GM12878 (cell line): ENCODE measurements at places on chromosomes 6 and 20. TPM values are rescaled to one million over a fixed set of nuclear protein-coding genes. Genes with fewer than 3 reads are reported as not detected.

SIGLEC1 gene
- not detected in 2 replicates for polyA plus RNA-seq

DNA sequence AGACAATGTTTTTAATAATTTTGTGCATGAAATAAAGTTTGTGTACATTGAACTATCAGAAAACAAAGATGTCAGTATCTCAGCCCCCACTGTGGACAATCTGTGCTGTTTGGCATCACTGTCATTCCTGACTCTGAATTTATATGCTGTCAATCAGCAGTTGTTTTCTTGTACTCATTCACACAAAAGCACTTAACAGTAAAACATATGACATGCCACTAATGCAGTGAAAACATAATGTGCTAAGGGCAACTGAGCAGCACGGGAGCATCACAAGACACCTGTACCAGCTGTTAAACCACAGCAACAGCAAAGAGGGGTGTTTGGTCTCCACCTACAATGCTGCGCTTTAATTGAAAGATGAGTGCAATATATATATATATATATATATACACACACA, 647.8 kb upstream of the SLC35B3 start:
- DNase-seq, result no peak

DNA sequence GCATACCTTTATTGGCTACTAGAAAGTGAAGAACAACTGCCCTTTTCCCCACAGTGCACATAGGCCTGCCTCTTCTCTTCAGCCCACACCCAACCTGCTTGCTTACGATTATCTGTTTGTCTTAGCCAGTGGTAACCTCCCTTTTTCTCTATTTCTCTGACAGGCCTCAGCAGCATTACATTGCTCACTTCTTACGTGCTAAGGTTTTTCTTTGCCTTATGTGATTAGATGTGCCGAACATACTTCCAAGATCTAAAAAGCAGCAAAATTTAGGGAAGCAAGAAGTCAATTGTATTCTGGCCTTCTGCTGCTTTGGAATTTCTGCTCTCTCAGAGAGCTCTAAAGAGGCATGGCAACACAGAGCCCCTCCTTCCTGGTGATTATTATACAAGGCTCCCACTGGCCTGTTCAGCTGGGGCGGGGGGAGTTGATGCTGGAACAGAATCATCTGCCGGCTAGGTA, 7.0 kb downstream of the B4GALT5 start:
- DNase-seq, result no peak

MYB gene
- polyA plus RNA-seq, result 26.8 and 29.8 TPM in 2 replicates

GPX5 gene
- polyA plus RNA-seq, result not detected in 2 replicates

DNA sequence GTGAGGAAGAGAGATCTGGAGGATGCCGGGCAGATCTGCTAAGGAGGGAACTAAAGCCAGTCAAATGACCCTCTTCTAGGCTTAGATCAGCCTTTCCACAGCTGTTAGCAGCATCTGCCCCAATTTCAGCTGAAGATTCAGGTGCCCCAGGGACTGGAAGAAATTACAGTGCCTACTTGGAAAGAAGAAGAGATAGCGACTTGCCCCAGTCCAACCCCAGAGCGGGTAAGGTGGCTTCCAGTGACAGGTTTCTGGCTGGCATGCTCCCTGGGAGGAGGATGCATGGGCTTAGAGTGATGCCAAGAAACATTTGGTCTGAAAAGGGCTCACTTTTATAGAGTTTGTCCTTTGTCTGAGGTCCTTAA, 620 bp downstream of the TJAP1 start:
- DNase-seq, result no peak

HLA-DOA gene
- 46.2 and 47.6 TPM in 2 replicates for polyA plus RNA-seq

UFL1 gene
- 24.2 and 25.2 TPM in 2 replicates for polyA plus RNA-seq

- DNase-seq, result no peak
Measured at GRCh38 chr20:2741463-2741862, 48.9 kb downstream of the EBF4 start.

DZANK1 gene
- polyA plus RNA-seq, result 3.1 and 3.6 TPM in 2 replicates
